ENCODE measurements at places on chromosomes 2 and 18. TPM values are rescaled to one million over a fixed set of nuclear protein-coding genes. Genes with fewer than 3 reads are reported as not detected.

Gene FAM161A
- polyA plus RNA-seq: 5.3 TPM

Gene LTBP1
- polyA plus RNA-seq: 9.8 TPM

Gene TMEM87B
- polyA plus RNA-seq: 4.2 TPM

Gene HOXD1
- 2.1 TPM for polyA plus RNA-seq

Gene REG1B
- not detected for polyA plus RNA-seq

Measured in brain (organoid and tissue), 16 donors.